Mesenchymal stem cell (in vitro differentiated cells and primary cell): ENCODE measurements at places on chromosomes 4 and X.

- no peak for DNase-seq
Measured at GRCh38 chrX:129831091-129831885, 12.4 kb downstream of the ZDHHC9 start.

- DNase-seq, result peak; percentile 45
Measured at GRCh38 chr4:107757864-107758476, 37.9 kb upstream of the PAPSS1 start.

GRCh38 chrX:64975491-64975890, 759 bp downstream of the ZC4H2 start:
- peak; percentile 38 for DNase-seq

DNA sequence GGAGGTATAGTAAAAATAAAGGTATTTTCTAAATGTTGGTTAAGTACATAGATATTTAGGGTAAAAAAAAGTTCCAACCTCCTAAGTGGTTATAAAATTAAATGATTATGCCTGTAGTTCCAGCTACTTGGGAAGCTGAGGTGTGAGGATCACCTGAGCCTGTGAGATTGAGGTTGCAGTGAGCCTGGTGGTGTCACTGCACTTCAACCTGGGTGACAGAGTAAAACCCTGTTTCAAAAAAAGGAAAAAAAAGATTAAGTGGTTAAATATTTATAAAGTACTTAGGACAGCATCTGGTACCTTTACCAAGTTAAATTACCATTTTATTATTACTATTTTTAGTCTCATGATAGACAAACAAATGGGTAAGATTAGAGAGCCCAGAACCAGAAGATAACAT, 1801.0 kb downstream of the C4orf33 start:
- no peak for DNase-seq

GRCh38 chr4:156255230-156256007, 301.8 kb upstream of the CTSO start:
- peak; percentile 36 for DNase-seq

DNA sequence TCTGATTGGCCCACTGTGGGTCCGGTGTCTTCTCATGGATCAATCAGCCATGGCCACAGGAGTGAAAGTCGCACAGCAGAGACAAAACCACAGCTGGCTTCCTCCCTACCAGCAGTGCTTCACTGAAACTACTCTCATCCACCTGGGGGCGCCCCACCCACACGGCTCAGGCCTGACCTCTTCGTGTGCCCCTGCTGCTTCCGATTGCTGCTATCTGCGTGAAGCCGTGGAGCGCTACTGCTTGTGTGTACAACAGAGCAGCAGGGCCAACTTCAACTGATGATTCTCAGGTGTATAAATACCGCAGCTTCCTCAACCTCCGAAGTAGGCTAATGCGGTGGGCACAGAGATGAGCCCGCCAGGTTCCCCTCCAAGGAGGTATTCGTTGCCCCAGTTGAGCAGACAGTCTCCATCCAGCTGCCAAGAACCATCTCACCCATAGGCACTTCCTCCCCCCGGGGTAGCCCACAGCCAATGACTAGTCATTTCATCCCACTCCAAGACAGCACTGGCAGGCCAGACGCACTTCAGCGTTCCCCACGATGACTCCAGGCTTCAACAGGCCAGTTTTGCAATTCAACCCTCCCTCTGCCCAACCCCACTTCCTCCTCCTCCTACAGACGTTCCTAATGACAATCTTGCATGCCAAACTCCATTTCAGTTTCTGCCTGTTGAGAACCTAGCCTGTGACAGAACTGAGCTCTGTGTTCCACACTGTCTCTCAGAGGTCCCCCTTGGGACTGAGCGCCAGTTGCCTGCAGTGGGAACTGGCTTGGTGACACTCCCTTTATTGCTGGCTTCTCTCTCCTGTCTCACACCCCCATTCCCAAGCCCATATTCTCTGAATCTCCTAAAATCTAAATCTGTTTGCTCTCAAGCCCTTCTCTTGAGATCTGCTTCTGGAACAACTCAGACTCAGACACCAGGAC, 41.3 kb upstream of the ATP6AP2 start:
- DNase-seq, result peak; percentile 74

GRCh38 chr4:73432169-73433000, 3.6 kb upstream of the AFP start:
- no peak for DNase-seq

DNA sequence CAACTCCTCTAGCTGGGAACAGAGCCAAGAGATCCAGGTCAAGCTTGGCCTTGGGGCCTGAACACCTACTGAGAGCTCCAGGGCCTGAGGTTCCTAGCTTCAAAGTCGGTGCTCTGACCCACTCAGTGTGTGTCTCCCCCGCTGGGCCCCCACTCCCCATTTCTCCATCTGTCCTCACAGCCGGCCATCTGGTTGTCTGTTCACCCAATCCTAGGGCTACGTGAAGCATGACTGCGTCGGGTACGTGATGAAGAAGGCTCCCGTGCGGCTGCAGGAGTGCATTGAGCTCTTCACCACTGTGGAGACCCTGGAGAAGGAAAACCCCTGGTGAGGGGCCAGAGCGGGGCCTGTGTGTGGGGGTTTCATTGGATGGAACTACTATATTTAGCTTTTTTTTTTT, 12.3 kb downstream of the USP11 start:
- DNase-seq, result no peak

DNA sequence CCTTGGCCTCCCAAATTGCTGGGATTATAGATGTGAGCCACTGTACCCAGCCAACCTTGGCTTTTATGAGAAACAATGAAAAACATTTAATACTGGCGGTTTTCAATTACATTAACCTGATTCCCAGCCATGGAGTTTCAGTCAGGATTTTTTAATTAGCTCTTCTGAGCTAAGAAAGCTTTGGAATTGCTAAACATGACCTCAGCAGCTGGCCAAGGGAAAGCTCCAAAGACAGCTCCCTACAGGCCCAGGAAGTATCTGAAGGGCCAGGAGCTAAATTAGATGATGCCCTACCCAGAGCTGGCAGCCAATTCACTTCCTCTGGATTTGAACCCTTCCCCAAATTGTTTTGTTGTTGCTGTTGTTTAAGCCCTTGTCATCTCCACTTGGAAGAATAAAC, 26.5 kb upstream of the FUNDC1 start:
- no peak for DNase-seq

GRCh38 chrX:30521440-30522182, 56.0 kb downstream of the TASL start:
- DNase-seq, result peak; percentile 6

DNA sequence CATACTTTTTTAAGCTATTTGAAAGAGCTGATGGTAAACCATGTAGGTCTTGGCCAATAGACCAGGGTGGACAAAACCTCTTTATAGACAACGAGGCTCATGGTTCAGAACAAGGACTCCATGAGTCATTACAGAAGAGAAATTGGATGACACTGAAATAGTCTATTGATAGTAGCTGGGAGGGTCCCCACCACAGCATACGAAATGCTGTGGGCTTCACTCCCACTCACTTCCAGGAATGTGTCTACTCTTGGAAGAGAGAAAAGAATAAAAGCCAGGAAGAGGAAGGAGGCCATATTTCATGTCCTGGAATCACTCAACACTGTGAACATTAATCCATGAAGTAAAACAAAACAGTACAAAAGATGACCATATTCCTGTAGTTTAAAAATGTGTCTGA, 82.3 kb upstream of the MXRA5 start:
- no peak for DNase-seq

DNA sequence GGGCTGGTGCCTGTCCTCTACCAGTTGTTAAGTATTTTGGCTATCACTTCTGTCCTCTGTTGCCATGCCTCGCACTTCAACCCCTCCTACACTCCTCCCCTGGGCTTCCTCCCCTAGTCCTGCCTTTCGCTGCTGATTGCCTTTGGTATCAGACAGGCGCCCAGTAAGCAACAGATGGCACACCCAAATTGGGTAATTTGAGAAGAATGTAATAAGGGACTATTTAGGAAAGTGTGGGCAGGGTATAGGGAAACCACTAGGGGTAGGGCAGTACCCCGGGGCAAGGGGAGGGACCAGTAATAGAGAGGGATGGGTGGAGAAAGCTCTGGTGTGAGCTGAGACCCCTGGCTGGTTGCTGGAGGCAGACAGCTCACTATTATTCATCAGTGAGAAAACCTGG, 172.7 kb upstream of the USP9X start:
- DNase-seq, result no peak
